ENCODE measurements at places on chromosomes 12 and 14. TPM values are rescaled to one million over a fixed set of nuclear protein-coding genes. Genes with fewer than 3 reads are reported as not detected.

DNA sequence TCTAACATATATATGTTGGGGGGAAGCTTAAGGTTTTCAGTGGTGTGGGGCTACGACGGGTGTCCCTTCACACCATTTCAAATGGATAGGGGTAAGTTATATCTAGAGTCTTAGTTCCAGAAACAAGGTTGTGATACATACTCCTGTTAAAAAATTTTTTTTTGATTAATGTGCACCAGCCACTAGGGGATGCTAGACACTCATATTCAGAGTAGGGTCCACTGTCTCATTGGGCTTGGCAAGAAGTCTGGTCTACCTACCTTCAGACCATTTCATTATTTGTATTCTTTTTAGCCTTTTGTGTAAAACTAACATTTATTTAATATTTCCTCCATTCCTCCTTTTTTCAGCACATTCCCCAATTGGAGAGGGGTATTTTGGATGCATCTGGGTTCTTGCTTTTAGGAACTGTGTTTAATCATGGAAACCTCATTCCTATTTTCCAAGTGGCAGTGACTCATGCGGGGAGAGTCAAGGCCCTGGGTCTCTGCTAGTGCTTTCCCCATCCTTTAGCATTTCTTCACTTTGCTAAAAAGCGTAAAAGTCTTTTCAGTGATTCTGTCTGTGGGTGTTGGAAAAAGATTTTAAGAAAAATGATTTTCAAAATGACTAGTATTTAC is 33.4 kb downstream of the ANO4 start:
- no peak for DNase-seq

- DNase-seq = peak; percentile 87
Observed at GRCh38 chr12:98399532-98399931, 115.9 kb upstream of the TMPO start.

CACNA2D4 gene
- 4.2 TPM for total RNA-seq

GRCh38 chr12:12823811-12824210 is 10.7 kb downstream of the DDX47 start:
- no peak for DNase-seq

TEX22 gene
- total RNA-seq = 2.2 TPM

DNA sequence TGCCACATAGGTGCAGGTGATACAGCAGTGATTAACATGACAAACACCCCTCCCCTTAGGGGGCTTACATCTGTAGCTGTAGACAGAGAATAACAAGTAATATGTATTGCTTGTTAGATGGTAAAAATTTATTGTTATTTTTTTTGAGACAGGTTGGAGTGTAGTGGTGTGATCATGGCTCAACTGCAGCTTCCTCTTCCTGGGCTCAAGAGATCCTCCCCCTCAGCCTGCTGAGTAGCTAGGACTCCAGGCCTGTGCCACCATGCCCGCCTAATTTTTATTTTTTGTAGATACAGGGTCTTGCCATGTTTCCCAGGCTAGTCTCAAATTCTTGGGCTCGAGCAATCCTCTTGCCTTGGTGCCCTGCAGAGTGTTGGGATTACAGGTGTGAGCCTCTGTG is 19.8 kb downstream of the DIP2B start:
- no peak for DNase-seq

DNA sequence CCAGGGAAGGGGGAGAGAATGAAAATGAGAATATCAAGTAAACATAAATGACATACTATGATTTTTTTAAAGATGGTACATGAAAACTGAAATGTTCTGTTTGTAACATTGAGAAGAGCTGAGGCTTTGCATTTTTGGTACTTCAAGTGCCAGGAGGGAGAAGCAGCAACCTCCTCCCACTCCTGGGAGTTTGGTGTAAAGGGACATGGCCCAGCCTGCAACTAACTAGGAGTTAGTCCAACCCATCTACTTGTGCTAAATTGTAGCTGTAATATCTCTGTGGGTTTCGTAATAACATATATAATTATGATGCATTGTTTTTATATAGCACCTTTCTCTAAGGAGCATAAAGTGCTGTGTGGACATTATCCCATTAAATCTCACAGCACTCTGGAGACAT is 517.5 kb downstream of the NELL2 start:
- DNase-seq = no peak

GRCh38 chr12:20528208-20528607 is 159.9 kb downstream of the PDE3A start:
- no peak for DNase-seq

DNA sequence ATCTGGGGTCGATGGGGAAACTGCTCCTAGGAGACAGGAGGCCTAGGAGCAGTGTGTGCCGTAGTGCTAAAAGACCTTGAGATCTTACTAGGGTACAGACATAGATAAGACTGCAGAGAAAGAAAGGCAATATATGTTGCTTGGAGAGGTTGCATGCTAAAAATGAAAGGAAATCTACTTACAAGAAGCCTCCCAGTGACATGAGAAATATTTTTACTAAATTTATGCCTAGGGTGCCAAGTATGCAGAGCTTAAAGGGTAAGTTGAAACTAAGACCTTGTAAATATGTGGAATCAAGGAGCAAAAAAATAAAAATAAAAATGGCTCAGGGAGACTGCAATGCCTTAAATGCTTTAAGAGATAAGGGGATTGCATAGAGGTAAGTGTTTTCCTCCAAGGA is 74.8 kb downstream of the PDE6H start:
- no peak for DNase-seq

C12orf42 gene
- total RNA-seq = 1.4 TPM

- DNase-seq = no peak
Observed at GRCh38 chr14:22978487-22978837, 3.9 kb downstream of the AJUBA start.

BCDIN3D gene
- total RNA-seq = 5.0 TPM

SLC38A1 gene
- 167 TPM for total RNA-seq

DNA sequence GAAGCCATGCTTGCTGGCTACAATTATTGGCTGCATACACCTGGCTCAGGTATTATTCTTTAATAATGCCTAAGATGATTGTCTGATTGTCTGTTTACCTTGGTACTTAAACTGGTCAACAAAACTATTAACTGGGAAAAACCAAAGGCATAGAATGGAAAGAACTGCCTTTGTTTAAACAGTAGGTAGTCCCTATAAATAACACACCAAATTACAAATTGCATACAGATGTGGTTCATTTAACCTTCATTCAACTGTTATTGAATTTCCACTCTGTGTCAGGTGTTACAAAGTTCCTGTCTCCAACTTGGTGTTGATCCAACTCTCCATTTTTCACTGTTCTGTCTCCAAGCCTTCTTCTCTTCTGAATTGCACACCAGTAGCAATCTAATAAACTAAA is 79.8 kb upstream of the FSCB start:
- no peak for DNase-seq

- no peak for DNase-seq
Observed at GRCh38 chr12:111192647-111193046, 176.2 kb downstream of the PHETA1 start.

DNA sequence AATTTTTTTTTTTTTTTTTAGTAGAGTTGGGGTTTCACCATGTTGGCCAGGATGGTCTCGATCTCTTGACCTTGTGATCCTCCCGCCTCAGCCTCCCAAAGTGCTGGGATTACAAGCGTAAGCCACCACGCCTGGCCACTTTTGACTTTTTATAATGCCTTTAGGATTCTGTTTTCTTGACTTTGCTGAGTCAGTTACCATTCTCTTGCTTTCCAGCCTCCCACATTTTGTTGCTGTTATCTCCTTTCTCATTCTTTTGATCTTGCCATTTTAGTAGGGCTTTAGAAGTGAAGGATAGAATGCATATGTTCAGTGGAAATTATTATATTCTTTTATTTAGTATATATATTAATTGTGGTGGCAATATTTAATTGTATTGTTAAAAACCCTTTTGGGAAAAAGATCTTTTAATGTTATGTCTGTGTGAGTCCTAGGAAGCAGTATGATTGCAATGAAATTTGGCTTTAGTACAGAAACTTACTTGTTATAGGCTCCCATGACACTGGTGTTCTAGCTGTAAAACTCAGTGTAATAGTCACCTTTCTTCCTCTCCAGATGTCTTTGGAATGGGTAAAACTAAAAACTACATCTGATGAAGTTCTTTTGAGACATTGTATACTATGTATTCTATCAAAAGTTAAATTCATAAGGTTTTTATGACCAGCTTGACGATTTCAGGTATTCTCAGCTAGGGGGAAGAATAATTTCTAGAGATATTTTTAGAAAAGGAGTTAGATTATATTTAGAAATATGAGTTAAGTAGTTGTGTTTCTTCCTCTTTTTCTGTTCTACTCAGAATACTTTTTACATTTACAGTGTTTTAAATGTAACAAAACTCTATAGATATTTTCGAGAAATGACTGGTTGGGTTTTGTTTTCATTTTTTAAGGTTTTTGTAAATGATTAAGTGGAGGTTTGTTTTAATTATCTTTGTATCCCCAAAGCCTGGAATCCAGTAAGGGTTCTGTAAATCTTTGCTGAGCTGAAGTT is 74.7 kb downstream of the APAF1 start:
- DNase-seq = no peak

- DNase-seq = no peak
Observed at GRCh38 chr12:129903956-129904829, at the start of gene TMEM132D. Gene TMEM132D, minus strand, starts transcription at chr12:129904025.

DNA sequence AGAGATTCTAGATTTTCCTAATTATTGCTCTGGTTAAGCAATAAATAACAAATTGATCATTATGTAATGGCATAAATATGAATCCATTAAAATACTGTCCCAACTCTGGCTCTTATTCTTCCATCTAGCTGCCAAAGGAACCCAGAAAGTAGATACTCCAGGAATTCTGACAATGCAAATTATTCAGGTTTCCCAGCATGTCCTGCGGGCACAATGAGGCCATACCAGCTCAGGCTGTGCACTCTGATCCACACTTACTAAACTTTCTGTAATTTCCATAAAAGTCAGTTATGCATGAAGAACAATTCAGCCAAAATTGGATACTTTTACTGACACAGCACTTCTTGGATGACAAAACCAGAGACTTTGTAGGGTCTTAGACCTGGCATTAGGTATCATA is 576.3 kb downstream of the KCNH5 start:
- DNase-seq = no peak

DNA sequence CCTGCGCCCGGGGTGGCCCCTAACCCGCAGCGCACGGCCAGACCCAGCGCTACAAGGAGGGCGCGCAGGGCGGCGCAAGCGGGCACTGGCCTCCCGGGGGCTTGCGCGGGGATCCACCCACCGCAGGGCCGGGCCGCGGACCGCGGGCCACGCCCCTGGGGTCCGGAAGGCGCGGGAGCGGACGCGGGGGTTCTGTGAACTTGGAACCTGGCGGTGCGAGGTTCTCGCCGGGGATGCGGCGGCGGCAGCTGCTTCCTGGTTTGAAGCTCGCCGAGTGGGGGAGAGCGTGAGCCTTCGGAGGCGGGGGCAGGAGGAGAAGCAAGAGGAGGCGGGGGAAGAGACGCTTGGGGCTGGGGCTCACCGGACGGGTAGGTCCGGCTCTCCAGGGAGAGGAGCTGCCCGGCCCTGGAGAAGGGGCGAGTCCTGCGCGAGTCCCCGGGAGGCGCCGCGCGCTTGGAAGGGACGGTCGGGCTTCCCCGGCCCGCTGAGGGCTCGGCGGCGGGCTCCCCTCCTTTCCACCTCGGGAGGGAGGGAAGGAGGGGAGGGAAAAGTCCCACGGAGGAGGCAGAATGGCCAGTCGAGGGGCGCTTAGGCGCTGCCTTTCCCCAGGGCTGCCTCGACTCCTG is at the start of gene PRKCH:
Gene PRKCH (plus strand): TSS at position 195 of the 626 bp plus-strand sequence. CDS start 523 bp downstream, outside the sequence.
- DNase-seq = peak; percentile 90

POTEG gene
- total RNA-seq = not detected

DNA sequence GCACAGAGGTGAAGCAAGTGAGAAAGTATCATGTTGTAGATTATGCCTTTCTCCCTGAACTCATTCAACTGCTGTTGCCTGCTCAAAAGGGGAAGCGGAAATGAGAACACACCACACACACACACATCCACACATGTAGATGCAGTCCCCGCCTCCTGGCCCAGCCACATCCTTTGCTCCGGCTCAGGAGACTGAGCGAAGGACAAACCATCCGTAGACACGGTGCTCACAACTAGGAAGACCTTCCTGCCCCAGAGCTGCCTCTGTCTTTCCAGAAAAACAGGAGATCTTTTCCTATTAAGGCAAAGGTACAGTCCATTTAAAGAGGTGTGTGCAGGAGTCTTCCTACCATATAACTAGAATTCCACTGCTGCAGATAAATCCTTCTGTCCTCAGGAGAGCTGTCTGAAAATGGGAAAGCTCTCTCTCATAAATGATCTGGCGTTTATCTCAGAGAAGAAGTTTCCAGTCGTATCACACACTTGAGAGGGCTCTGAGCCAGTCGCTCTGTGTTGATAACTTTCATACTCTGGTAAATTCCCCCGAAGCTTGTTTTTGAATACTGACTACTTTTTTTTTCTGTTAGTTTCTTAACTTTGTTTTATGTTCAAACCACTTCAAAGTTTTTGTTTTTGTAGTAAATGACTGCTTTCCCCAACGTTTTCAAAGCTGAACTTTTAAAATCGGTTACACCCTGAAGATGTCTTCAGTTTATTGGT is at the start of gene TESPA1:
Gene TESPA1 (minus strand): TSS at position 105 of the 719 bp plus-strand sequence. CDS start 10,200 bp downstream, outside the sequence.
- DNase-seq = peak; percentile 94

GRCh38 chr14:76836029-76836630 is 9.9 kb downstream of the LRRC74A start:
- DNase-seq = no peak

DNA sequence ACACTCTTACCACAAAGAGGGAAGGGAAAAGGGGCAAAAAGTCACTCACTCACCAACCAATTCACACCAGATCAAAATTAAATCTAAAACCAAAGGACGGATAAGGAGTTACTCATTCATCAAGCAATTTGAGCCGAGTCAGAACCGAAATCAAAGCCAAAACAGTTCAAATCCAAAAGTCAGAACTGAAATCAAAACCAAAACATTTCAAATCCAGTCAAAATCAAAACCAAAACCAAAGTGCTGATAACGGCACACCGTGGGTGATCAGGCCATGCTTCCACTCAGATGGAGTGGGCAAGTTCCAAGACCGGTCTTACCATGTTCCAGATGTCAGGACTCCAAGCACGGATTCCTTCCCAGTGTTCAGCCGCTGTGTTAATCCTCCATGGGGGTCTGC is 139.5 kb downstream of the SLC38A6 start:
- no peak for DNase-seq

- DNase-seq = peak; percentile 54
Observed at GRCh38 chr12:94204499-94205247, 56.3 kb downstream of the PLXNC1 start.

GRCh38 chr12:39959031-39959430 is 146.8 kb downstream of the SLC2A13 start:
- no peak for DNase-seq

SPX gene
- total RNA-seq = not detected

DNA sequence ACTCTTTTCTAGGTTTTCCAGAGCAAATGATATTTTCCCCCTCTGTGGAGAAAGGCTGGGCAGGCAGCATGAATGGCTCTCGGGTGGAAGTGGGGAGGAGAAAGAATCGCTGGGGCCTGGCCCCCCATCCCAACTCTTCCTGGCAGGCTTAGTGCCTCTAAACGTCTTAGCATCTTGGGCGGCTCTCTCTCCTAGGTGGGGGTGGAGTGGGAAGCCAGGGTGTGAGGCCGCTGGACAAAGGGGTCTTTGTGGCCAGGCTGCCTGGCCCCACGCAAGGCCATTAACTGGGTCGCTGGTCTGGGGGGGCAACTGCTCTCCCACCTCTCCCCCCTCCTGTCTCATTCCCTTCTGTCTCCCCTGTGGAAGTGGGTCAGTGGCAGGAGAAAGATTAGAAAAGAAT is 4.7 kb downstream of the LRP1-AS start:
- no peak for DNase-seq

Data from activated CD8-positive, alpha-beta T cell treated with anti-CD3 and anti-CD28 coated beads for 36 hours (primary cell).